ENCODE measurements at places on chromosomes 3 and 15.

- H3K27me3 ChIP-seq = peaks cover 42% of the 10 kb centered on the region
- no peak overlapping the region for H3K27ac ChIP-seq
- peak overlapping the region; percentile 74 for H3K4me3 ChIP-seq
- peaks cover 43% of the 10 kb centered on the region for H3K4me1 ChIP-seq
- H3K36me3 ChIP-seq = no peaks in the 10 kb centered on the region
These were observed 999 bp downstream of the INSYN1 start for GRCh38 chr15:73751899-73752805.

GRCh38 chr3:34727700-34728099 lies 911.6 kb upstream of the ARPP21 start:
- no peaks in the 10 kb centered on the region for H3K27me3 ChIP-seq
- no peak overlapping the region for H3K4me3 ChIP-seq
- DNase-seq = no peak
- H3K27ac ChIP-seq = no peak overlapping the region

DNA sequence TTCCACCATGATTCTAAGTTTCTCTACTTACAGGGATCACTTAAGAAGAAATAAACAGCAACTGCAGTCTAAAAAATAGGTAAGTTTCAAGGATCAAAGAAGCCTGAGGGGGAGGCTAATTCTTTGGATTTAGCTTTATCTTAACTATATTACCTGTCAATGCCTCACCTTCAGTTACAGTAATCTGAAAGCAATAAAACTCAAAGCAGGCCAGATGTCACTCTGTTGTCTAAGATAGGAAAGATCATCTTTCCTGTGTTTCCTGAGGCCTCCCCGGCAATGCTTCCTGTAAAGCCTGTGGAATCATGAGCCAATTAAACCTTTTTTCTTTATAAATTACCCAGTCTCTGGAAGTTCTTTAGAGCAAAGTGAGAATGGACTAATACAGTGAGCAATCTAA lies 60.2 kb downstream of the NPTN start:
- peak overlapping the region; percentile 86 for H3K27ac ChIP-seq
- H3K4me3 ChIP-seq = no peak overlapping the region
- H3K27me3 ChIP-seq = no peaks in the 10 kb centered on the region
- H3K4me1 ChIP-seq = peaks cover 73% of the 10 kb centered on the region
- peaks cover 73% of the 10 kb centered on the region for H3K36me3 ChIP-seq

GRCh38 chr3:169494982-169495381 lies 168.5 kb downstream of the MECOM start:
- peaks cover 18% of the 10 kb centered on the region for H3K4me1 ChIP-seq
- no peak overlapping the region for H3K4me3 ChIP-seq
- H3K27me3 ChIP-seq = peaks cover 3% of the 10 kb centered on the region
- DNase-seq = no peak
- no peaks in the 10 kb centered on the region for H3K36me3 ChIP-seq

DNA sequence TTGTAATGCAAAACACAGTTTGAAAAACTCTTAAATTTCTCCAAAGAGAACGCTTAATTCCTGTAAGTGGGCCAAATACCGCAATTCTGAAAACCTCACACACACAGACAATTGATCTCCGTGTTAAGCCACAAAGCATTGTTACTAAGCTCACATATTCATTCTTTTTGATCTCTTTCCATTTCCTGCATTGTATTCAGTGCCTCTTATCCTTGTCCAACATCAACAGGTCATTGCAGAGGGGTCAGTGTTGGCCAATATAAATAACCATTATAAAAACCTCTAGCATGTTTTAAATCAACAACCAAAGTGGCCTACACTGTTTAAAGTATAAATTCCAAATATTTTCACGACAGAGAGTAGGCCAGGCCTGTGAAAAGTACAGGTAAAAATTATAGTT lies 171.1 kb downstream of the PDZRN3 start:
- no peak overlapping the region for H3K4me3 ChIP-seq
- no peak for DNase-seq
- H3K36me3 ChIP-seq = peaks cover 4% of the 10 kb centered on the region
- peaks cover 28% of the 10 kb centered on the region for H3K4me1 ChIP-seq
- H3K27me3 ChIP-seq = no peaks in the 10 kb centered on the region
- H3K27ac ChIP-seq = no peak overlapping the region

DNA sequence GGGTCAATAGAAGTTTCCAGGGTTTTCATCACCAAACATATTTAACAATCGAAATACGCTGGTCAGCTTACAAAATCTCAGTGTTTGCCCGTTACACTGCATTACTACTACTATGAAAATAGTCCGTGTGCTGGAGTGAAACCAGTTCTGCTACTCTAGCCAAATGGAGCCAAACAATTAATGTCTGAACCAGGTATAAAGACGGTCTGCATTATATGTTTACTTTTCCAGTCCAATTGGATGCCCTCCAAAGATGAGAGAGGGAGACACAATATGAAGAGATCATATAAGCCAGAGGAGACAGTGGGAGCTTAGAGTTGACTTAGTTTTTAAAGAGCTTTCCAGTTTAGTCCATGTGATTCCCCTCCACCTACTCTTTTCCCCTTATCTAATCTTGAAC lies 6.3 kb upstream of the DUT start:
- peaks cover 6% of the 10 kb centered on the region for H3K27me3 ChIP-seq
- H3K4me1 ChIP-seq = peaks cover 14% of the 10 kb centered on the region
- DNase-seq = no peak
- H3K36me3 ChIP-seq = peaks cover 10% of the 10 kb centered on the region
- H3K27ac ChIP-seq = no peak overlapping the region

DNA sequence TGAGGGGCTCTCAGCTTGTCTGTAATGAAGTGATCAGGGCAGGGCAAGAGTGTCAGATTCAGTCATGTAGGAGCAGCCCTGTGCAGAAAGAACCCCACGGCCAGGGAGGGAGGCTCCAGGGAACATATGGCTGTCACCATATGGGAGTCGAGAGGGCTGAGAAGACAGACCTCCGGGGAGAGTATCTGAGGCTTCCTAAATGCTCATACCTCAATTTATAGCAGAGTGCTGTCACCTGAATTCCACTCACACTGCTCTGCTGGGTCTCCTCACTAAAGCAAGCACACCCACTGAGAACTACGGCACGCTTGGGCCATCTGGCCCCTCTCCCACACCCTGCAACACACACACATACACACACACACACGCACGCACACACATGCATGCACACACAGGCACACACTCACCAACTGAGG lies 92.3 kb upstream of the TJP1 start:
- H3K36me3 ChIP-seq = peaks cover 7% of the 10 kb centered on the region
- peaks cover 24% of the 10 kb centered on the region for H3K4me1 ChIP-seq
- H3K27ac ChIP-seq = peak overlapping the region; percentile 2
- peak overlapping the region; percentile 37 for H3K4me3 ChIP-seq
- H3K27me3 ChIP-seq = peaks cover 8% of the 10 kb centered on the region

DNA sequence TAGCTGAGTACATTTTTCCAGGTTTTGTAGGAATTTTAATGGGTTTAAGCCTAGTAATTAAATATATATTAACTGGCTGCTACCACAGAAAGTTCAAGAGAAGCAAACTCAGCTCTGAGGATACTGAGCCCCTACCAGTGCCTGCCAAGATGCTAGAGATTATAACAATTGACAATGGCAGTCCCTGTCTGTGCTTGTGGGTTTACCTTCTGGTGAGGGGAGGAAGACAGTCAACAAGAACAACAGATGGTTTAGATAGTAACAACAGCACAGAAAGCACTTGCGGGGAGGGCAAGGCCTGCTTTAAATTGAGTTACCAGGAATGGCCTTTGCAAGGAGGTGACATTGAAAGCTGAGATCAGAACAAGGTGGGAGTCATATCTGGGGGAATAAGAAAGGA lies 56.6 kb upstream of the ARHGEF3 start:
- no peak overlapping the region for H3K4me3 ChIP-seq
- no peaks in the 10 kb centered on the region for H3K36me3 ChIP-seq
- no peak for DNase-seq
- H3K27ac ChIP-seq = peak overlapping the region; percentile 40

DNA sequence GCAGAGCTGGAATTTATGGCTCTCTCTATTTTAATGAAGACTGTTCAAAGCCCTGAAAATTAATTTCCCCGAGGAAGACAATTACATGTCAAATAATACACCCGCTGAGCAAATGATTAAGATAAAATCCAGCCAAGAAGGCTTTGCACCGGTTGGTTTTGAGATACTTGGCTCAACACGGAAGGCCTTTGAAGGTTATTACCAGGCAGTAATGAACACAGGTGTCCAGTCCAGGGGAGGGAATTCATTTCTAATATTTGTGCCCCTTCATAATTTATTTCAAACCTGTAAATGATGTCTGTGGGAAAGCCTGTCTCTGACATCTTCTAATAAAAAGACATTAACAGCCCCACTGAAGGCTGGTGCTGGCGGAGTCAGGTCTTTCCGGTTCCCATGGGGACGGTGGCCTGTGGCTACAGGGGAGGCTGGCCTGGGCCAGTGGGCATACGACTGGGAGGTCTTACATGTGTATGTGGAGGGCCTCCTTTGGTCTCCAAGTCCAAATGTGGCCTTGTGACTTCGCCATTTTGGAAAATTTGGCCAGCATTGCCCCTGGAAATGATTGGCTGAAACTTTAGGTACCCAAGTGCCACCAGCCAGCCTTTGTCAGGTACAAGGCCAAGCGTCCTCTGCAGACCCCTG lies 49.9 kb upstream of the IQSEC1 start:
- H3K36me3 ChIP-seq = no peaks in the 10 kb centered on the region
- no peak overlapping the region for H3K4me3 ChIP-seq
- H3K27ac ChIP-seq = no peak overlapping the region
- H3K27me3 ChIP-seq = peaks cover 33% of the 10 kb centered on the region
- H3K4me1 ChIP-seq = peaks cover 41% of the 10 kb centered on the region
- DNase-seq = no peak

GRCh38 chr15:26157081-26157480 lies 294.0 kb upstream of the ATP10A start:
- H3K4me1 ChIP-seq = peaks cover 22% of the 10 kb centered on the region
- peaks cover 4% of the 10 kb centered on the region for H3K27me3 ChIP-seq
- no peak for DNase-seq
- no peaks in the 10 kb centered on the region for H3K36me3 ChIP-seq
- H3K27ac ChIP-seq = no peak overlapping the region

DNA sequence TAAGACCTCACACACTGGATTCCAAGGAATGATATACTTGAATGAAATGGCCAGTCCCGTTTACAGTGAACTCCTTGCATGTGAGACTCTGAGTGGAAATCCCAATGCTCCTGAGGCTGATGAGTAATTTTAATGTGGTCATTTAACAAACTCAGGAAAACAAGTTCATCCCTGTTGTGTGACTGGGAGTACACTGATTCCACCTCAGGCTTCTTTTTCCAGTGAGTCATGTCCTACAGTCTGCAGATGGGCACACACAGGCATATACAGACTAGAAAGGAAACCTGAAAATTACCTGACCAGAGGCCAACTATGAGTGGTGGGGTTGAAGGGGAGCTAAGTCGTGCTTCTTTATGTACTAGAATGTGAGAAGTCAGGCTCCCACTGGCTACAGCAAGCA lies 5.8 kb downstream of the SQOR start:
- no peaks in the 10 kb centered on the region for H3K36me3 ChIP-seq
- no peak overlapping the region for H3K27ac ChIP-seq
- H3K4me1 ChIP-seq = peaks cover 8% of the 10 kb centered on the region
- DNase-seq = no peak
- H3K4me3 ChIP-seq = no peak overlapping the region

DNA sequence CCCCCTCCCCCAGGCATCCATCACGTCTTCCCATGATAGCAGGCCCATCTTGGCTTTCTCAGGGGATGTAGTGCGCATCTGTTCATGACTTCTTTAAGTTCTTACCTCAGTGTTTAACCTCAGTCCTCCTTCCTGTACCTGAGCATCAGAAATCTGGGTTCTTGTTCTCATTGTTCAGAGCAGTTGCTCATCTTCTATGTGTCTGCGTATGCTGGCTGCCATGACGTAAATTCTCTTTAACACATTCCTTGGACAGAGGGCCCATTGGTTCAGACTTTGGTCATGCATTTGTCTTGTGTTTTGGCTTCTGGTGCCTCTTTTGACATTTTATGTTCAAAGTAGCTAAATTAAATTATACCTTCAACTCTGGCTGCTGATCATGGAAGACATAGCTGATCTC lies 227.3 kb downstream of the CACNA2D3 start:
- peaks cover 2% of the 10 kb centered on the region for H3K27me3 ChIP-seq
- peak overlapping the region; percentile 52 for H3K27ac ChIP-seq
- no peaks in the 10 kb centered on the region for H3K36me3 ChIP-seq
- H3K4me3 ChIP-seq = peak overlapping the region; percentile 47
- no peak for DNase-seq
- peaks cover 85% of the 10 kb centered on the region for H3K4me1 ChIP-seq

DNA sequence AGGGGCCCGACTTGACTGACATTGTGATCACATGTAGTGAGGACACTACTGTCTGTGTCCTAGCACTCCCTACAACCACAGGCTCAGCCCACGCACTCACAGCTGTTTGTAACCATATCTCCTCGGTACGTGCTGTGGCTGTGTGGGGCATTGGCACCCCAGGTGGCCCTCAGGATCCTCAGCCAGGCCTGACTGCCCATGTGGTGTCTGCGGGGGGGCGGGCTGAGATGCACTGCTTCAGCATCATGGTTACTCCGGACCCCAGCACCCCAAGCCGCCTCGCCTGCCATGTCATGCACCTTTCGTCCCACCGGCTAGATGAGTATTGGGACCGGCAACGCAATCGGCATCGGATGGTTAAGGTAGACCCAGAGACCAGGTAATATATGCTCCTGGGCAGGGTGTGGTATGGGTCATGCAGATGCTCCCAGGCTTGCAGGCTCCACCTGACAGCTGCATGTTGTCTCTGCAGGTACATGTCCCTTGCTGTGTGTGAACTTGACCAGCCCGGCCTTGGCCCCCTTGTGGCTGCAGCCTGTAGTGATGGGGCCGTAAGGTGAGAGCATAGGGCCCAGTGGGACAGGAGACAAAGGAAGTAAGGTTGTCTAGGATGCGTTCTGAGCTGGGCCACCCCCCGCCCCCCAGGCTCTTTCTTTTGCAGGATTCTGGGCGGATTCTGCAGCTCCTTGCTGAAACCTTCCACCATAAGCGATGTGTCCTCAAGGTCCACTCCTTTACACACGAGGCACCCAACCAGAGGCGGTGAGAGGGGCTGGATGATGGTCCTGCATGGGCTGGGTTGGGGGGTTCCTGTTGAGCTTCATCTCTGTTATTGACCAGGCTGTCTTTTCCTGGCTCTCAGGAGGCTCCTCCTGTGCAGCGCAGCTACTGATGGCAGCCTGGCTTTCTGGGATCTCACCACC lies 4.4 kb downstream of the DALRD3 start:
- DNase-seq = peak; percentile 56
- H3K27ac ChIP-seq = no peak overlapping the region
- peaks cover 18% of the 10 kb centered on the region for H3K4me1 ChIP-seq
- H3K27me3 ChIP-seq = no peaks in the 10 kb centered on the region

DNA sequence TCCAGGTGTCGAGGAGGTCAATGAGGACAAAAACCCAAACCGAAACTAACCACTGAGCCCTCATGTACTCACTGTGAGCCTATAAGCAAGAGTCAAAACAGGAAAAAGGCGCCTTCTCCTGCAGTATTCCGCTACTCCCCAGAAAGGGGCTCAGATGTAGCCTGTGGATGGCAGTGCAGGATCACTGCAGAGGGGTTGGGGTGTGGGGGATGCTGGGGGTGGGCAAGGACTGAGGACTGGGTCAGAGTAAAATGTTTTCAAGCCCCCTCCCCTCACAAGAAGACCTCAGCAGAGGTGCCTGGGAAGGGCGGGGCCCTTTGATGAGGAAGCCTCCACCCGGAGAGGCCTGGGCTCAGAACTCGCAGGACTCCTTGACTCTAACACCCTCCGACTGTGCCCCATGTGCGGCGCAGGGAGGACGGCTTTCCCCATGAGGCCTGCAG lies 170.1 kb downstream of the OSBPL10 start:
- H3K27ac ChIP-seq = no peak overlapping the region
- H3K4me3 ChIP-seq = no peak overlapping the region
- H3K27me3 ChIP-seq = no peaks in the 10 kb centered on the region
- no peak for DNase-seq
- no peaks in the 10 kb centered on the region for H3K36me3 ChIP-seq
